Keratinocyte (primary cell): ENCODE measurements at places on chromosomes 7 and 10.
A peak's percentile ranks its signal among the peaks of the same experiment; 100 is the strongest.

DNA sequence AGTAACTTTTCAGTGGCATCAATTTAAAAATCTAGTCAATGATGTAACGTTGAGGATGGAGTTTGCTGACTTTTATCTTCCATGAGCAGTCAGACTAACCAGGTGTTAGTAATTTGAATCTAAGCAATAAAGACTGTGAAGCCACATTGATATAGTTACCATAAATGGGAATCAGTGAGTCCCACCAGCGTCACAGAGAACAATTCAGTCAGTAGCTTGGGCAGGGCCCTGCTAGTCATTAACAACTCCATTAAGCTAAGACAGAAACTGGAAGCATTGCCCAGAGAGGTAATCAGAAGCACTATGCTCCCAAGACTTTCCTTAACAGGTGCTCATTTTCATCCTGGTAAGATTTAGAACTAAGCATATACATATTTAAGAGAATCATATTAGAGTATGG, 315.1 kb downstream of the PCDH15 start:
- no peak for DNase-seq

GRCh38 chr10:71390921-71391690, 5.6 kb upstream of the CDH23 start:
- no peak for DNase-seq

- DNase-seq, result no peak
Measured at GRCh38 chr7:4798706-4799235, 23.3 kb downstream of the AP5Z1 start.

- DNase-seq, result no peak
Measured at GRCh38 chr7:2309889-2310331, 4.3 kb downstream of the SNX8 start.

DNA sequence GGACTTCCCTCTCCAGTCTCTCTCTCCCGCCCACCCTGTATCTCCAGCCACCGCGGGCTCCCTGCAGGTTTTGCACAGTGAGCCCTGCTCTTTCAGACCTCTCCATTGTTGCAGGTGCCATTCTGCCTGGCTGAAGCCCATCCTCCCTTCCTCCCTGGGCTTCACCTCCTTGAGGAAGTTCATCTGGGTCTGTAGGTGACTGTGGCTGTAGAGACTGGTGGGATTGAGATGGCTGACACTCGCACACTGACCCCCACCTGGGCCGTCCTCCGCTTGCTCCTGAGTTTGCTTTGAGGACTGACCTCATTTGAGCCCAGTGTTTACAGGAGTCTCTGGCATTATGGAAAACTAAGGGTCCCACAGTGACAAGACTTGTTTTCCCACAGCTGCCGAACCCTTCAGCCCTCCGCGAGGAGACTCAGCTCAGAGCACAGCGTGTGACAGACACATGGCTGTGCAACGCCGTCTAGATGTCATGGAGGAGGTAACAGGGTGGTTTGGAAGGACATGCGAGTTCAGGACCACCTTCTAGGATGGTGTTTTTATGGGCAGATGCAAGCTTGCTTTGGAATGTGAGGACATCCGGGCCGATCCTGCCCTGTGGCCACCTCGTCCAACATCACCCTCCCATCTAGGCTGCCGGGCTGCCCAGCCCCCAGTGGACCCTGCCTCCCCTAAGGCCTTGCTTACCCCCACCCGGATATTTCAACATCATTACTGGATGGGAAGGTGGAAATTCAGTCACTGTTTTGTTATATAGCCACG, 9.3 kb downstream of the PLAC9 start:
- no peak for DNase-seq

GRCh38 chr10:99965700-99966099, 44.0 kb downstream of the DNMBP start:
- no peak for DNase-seq

- DNase-seq, result no peak
Measured at GRCh38 chr10:75663947-75664664, 232.7 kb downstream of the LRMDA start.

- DNase-seq, result no peak
Measured at GRCh38 chr10:128642502-128642901, 516.3 kb upstream of the MKI67 start.

DNA sequence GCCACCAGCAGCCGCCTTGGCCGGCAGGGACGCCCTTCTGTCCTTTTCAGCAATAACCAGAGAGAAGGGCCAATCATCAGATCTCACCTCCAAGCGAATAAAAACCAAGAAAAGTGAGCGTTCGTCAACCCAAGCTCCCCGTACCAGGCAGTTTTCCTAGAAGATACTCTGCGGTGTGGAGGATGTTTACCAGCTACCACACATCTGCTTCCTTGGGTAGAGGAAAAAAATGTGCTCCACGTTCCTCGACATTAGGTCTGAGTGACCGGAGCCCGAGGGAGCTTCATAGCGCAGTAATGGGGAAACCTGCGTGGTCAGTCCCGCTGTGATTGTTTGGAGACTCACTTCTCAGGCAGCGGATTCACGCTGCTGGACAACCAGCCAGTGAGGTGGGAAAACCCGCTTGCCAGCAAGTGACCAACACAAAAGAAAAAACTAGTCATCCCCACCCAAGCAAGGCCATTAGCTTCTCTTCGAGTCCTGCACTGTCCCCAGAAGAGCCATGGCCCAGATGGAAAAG, 73.0 kb downstream of the ZRANB1 start:
- DNase-seq, result no peak

DNA sequence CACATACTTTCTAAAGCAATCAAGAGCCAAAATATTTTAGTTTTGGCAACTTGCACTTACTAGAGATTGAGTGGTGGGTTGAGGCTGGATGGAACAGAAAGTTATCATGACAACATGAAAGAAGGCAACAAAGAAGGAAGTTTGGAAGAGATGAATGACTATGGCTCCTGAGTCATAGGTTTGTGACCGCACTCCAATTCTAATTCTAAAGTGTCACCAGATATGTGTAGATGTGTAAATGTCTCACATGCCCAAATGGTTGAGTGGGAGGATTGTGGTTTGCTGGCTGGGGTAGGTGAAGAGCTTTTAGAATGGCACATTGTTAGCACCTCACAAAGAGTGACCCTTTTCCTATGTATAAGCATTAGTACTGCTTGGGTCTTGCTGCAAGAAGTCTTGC, 20.2 kb downstream of the TAS2R16 start:
- no peak for DNase-seq

DNA sequence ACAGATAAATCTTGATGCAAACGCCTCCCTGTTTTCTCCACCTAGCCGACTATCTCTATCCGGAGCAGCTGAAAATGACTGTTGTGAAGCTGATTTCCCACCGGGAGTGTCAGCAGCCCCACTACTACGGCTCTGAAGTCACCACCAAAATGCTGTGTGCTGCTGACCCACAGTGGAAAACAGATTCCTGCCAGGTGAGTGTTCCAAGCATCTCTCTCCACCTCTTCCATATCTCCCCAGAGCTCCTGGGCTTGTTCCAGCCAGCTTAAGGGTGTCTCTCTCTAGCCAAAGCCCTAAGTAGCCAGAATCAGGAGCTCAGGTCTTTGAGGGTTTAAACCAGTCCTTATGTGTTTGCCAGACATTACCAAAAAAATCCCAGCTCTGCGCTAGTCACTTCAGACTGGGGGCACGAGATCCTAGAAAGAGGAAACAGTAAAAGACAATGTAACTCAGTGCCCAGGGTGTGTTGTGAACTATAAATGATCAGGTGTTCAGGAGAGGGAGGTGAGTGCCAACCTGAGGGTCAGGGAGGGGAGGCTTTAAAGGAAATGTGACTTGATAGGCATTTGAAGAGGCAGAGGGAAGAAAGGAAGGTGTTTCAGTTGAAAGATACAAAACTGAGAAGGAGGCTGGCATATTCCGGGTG, 4.4 kb downstream of the PLAU start:
- no peak for DNase-seq

- DNase-seq, result no peak
Measured at GRCh38 chr7:142923391-142923790, 10.2 kb downstream of the TRPV5 start.

- DNase-seq, result no peak
Measured at GRCh38 chr10:30058570-30059132, 735 bp downstream of the JCAD start.

DNA sequence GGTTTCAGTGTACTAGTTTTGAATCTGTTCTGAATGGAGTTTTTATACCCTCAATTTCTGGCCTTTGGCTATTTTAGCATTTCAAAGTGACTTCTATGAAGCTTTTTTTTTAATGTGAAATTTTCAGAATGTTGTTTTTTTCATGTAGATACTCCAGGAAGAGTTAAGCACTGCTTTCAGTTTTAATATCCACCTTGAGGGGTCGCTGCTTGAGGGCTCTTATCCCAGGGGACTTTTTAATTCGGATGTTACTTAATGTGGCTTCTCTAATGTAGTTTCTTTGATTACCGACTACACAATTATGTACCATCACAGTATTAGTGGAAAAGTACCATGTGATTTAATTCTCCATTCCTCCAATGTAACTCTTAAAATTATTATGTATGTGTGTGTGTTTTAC, 5.2 kb downstream of the IFIT5 start:
- DNase-seq, result no peak

GRCh38 chr7:55245271-55245723, 119.8 kb upstream of the LANCL2 start:
- DNase-seq, result no peak

- DNase-seq, result no peak
Measured at GRCh38 chr7:84181628-84182027, 13.0 kb downstream of the SEMA3A start.

- no peak for DNase-seq
Measured at GRCh38 chr7:110762546-110763225, 328.2 kb upstream of the LRRN3 start.

GRCh38 chr10:53256623-53257022, 484.0 kb upstream of the MBL2 start:
- DNase-seq, result peak; percentile 83

DNA sequence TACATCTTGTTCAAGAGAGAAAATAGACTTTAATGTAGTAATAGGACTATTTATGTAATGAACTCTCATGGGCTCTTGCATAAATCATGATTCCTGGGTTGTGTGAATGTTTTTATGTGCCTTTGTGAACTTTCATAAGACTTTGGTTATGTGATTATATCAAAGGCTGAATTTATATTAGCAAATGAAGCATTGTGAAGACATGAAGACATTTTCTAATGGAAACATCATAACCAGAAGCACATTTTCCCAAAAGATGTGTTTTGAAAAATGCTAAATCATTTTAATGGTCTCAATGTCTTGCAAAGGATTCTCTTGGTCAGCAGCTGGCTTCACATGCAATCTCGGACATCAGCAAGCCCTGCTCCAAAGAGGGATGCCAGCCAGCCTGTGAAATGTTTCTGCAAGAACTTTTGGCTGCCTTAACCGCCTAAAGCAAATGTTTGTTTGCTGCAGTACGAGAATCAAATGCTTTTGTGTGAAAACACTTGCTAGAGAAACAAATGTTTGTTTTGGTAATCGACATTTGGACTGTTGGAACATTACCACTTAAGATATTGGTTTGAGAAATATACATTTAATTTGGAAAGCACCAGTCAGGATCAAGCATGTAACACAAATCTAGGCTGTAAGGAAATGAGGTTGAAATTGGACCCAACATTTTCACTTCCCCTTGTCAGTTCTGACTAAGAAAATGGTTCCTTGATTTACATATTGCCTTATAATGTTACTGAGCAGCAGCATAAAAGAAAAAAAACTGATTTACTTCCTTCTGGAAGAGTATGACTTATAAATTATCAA, 102.1 kb downstream of the RTKN2 start:
- DNase-seq, result no peak

- DNase-seq, result no peak
Measured at GRCh38 chr7:83301416-83301815, 138.7 kb upstream of the PCLO start.

DNA sequence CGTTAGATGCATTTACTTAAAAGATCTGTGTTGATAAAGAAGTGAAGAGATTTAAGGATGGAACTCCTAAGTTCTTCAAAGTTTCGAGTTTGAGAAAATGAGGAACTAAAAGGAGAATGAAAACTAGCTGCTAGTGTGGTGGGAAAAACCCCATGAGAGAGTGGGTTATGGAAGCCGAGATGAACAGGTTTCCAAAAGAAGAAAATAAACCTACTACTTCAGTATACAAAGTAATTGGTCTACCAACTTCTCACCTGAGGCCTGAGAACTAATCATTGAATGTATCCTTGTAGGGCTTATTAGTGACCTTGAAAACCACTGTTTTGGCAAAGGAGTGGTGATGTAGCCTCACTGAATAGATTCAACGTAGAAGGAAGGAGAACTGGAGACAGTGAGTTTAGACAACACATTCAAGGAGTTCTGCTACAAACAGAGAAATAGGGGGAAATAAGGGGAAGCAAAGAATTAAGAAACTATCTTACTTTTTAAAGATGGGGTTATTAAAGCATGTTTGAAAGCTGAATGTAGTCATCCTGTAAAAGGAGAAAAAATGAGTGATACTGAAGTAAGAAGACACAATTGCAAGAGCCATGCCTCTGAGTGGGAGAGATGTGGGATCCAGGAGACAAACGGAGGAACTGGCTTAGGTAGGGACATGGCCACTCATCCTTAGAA, 50.8 kb downstream of the CH25H start:
- DNase-seq, result no peak

DNA sequence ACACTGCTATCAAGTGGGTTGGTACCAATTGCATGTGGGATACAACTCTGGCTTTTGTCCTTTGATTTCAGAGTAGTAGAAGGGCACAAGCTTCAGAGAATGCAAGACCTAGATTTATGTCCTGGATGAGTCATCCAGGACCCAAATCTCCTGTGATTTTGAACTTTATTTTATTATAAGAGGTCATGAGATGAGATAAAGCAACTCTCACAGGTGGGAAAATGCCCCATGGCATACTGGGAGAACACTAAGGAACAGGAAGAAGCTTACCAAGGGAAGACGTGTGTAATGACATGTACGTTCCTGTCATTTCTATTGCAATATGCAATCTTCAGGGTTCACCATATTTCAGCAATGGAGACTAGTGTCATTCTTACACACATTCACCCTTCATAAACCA, 966 bp downstream of the MALRD1 start:
- no peak for DNase-seq

DNA sequence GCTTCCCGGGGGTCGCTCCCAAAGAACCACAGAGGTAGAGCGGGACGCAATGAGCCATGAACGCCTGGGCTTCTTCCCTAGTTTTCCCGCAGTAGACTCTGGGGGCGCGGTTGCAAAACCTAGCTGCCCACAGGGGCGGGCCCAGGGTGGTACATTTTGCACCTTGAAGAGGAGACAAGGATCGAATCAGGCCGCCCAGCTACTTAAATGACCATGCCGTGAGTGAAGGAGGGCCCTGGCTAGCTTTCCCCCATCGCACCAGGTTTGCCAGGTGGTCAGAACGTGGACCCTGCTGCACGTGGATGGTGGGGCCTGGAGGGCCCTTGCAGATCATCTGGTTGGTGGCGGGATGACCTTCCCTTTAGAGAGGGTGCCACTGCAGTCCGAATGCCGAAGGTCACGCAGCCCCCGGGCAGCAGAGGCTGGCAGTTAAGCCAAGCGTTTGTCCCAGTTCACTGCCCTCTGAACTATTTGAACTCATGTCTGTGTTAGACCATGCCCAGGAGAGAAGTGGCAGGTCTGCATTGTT, 604 bp upstream of the SHTN1 start:
- DNase-seq, result no peak

- no peak for DNase-seq
Measured at GRCh38 chr10:80767963-80768362, 230.3 kb downstream of the SH2D4B start.

GRCh38 chr7:55129541-55130394, 111.0 kb downstream of the EGFR start:
- no peak for DNase-seq
